ENCODE measurements at places on chromosomes 6 and 20. TPM values are rescaled to one million over a fixed set of nuclear protein-coding genes. Genes with fewer than 3 reads are reported as not detected.
A peak's percentile ranks its signal among the peaks of the same experiment; 100 is the strongest.

GRCh38 chr6:81655696-81656095 lies 96.8 kb downstream of the TENT5A start:
- no peaks in the 10 kb centered on the region for H3K27me3 ChIP-seq
- H3K27ac ChIP-seq, result no peak overlapping the region
- no peak overlapping the region for H3K4me3 ChIP-seq
- no peaks in the 10 kb centered on the region for H3K36me3 ChIP-seq

DNA sequence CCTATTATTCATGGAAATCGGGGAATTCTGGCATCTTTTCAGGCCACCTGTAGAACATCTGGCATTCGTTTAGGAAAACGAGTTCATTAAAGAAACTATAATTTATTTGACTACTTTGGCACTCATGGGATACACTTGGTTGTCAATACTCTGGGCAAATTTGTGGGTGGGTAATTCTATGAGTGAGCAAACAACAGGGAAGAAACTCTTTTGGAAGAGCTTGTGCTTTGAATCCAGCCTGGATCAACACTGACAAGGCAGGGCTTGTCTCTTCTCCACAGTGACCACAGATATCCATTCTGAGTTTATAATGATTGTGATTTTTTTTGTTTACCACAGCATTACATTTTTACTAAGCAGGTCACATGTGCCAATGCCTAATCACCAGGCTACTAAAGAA lies 394.7 kb downstream of the THBS2 start:
- no peak for DNase-seq
- peaks cover 4% of the 10 kb centered on the region for H3K27me3 ChIP-seq
- H3K4me3 ChIP-seq, result no peak overlapping the region
- no peaks in the 10 kb centered on the region for H3K36me3 ChIP-seq

DNA sequence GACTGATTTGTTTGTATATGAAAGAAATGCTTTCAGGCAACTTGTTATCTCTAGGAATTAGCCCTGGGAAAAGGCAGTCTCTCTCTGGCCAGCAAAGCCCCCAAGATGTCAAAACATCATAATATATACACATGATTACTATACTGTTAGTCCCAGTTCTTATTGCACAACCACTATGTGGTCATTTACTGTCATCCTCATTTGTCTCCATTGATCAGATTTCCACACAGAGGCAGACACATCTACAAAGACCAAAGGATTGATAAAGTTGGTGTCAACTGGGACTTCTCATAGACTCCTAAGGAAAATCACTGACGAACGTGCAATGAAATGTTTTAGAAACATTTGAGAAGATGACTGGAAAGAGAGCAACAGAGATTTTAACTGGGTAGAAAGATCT lies 71.9 kb upstream of the POPDC3 start:
- no peak overlapping the region for H3K4me3 ChIP-seq
- DNase-seq, result no peak
- H3K4me1 ChIP-seq, result peaks cover 3% of the 10 kb centered on the region
- no peak overlapping the region for H3K27ac ChIP-seq
- H3K27me3 ChIP-seq, result no peaks in the 10 kb centered on the region
- H3K36me3 ChIP-seq, result no peaks in the 10 kb centered on the region

DNA sequence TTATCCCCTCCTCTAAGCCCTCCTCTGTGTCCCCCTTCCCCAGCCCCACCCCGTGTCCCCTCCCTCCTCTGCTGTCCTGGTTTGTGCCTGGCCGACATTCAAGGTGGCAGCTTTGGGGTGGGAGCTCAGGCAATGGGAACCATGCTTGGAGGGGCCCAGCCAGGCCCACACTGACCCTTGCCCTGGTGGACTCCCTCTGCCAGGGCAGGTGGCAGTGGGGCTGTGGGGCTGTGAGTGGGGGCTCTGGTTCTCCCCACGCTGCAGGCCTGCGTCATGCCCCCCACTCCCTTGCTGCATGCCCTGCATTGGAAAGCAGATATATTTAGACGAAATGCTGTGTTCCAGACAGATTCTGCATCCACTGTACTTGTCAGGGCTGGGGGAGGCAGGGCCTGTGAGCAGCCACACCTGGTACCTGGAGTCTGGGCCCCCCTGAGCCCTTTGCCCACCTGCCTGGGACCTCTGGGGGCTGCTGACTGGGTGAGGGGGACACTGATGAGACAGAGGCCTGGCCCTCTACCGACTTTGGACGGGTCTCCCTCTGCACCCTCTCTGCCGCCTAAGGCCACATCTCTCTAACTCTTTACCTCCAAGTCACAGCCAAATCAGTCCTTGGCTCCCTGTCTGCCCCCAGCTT lies 14.2 kb downstream of the DLGAP4 start:
- DNase-seq, result no peak
- no peaks in the 10 kb centered on the region for H3K36me3 ChIP-seq
- H3K4me1 ChIP-seq, result no peaks in the 10 kb centered on the region
- H3K27ac ChIP-seq, result no peak overlapping the region
- peaks cover 47% of the 10 kb centered on the region for H3K27me3 ChIP-seq

DNA sequence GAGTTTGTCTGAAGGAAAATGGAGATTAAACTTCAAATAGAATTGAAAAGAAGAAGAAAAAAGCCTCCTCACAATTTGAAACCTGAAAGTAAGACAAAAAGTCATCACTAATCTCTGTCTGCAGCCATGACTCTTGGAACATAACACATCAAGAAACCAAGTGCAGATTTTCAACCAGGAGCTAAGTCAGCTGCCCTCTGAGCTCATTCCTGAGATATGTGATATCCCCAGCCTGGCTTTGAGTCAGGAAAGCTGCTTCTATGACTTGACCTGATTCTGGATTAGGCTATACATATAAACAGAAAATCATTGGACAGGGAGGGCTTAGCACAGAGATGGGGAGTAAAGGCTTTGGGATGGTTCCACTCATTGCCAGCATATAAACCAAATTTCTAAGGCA lies 891.4 kb downstream of the TFAP2A start:
- no peaks in the 10 kb centered on the region for H3K4me1 ChIP-seq
- no peaks in the 10 kb centered on the region for H3K36me3 ChIP-seq
- no peak for DNase-seq
- H3K4me3 ChIP-seq, result no peak overlapping the region

GRCh38 chr6:111862741-111863140 lies 10.5 kb downstream of the FYN start:
- no peak for DNase-seq
- H3K36me3 ChIP-seq, result no peaks in the 10 kb centered on the region
- H3K27me3 ChIP-seq, result no peaks in the 10 kb centered on the region
- H3K4me1 ChIP-seq, result peaks cover 85% of the 10 kb centered on the region
- H3K27ac ChIP-seq, result no peak overlapping the region
- no peak overlapping the region for H3K4me3 ChIP-seq

- peaks cover 7% of the 10 kb centered on the region for H3K4me1 ChIP-seq
- no peaks in the 10 kb centered on the region for H3K36me3 ChIP-seq
- no peak overlapping the region for H3K4me3 ChIP-seq
- DNase-seq, result no peak
Observed at GRCh38 chr20:48837014-48837413, 9.2 kb upstream of the PREX1 start.

GRCh38 chr20:47304287-47304686 lies 52.2 kb downstream of the ZMYND8 start:
- H3K4me3 ChIP-seq, result no peak overlapping the region
- H3K27ac ChIP-seq, result peak overlapping the region; percentile 60
- no peak for DNase-seq
- peaks cover 39% of the 10 kb centered on the region for H3K4me1 ChIP-seq
- peaks cover 42% of the 10 kb centered on the region for H3K36me3 ChIP-seq

- no peaks in the 10 kb centered on the region for H3K36me3 ChIP-seq
- H3K27me3 ChIP-seq, result no peaks in the 10 kb centered on the region
- no peak for DNase-seq
- no peak overlapping the region for H3K27ac ChIP-seq
Observed at GRCh38 chr6:4803343-4803744, 27.1 kb downstream of the CDYL start.

DNA sequence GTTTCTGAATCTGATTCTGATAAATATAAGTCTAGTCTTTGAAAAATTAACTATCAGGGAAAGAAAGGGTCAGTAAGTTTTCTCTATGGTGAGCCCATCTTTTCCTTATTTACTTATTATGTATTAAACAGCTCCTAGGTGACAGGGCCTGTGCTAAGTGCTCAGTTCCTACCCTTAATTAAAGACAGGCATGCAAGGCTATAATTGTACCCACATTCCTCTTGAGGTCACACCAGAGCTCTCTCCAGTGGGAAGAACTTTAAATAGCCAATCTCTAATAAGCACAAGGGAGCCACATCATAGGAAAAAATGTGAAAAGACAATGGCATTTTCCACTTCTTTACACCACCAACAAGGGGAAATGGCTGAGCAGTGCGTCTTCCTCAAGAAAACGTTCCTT lies 421.8 kb upstream of the SLC35B3 start:
- DNase-seq, result no peak
- peak overlapping the region; percentile 61 for H3K27ac ChIP-seq
- peaks cover 8% of the 10 kb centered on the region for H3K4me1 ChIP-seq
- H3K27me3 ChIP-seq, result no peaks in the 10 kb centered on the region

GRCh38 chr6:116969211-116969863 lies 92.3 kb downstream of the RFX6 start:
- no peak overlapping the region for H3K4me3 ChIP-seq
- no peaks in the 10 kb centered on the region for H3K36me3 ChIP-seq
- H3K4me1 ChIP-seq, result no peaks in the 10 kb centered on the region
- no peak overlapping the region for H3K27ac ChIP-seq

GRCh38 chr6:19551611-19552010 lies 285.6 kb upstream of the ID4 start:
- no peaks in the 10 kb centered on the region for H3K36me3 ChIP-seq
- DNase-seq, result no peak
- H3K27ac ChIP-seq, result no peak overlapping the region
- H3K27me3 ChIP-seq, result peaks cover 10% of the 10 kb centered on the region
- H3K4me3 ChIP-seq, result no peak overlapping the region

- H3K4me1 ChIP-seq, result no peaks in the 10 kb centered on the region
- peaks cover 22% of the 10 kb centered on the region for H3K27me3 ChIP-seq
- no peak overlapping the region for H3K4me3 ChIP-seq
- no peaks in the 10 kb centered on the region for H3K36me3 ChIP-seq
- DNase-seq, result no peak
- no peak overlapping the region for H3K27ac ChIP-seq
Observed at GRCh38 chr6:11730641-11731040, 48.0 kb downstream of the ADTRP start.

DNA sequence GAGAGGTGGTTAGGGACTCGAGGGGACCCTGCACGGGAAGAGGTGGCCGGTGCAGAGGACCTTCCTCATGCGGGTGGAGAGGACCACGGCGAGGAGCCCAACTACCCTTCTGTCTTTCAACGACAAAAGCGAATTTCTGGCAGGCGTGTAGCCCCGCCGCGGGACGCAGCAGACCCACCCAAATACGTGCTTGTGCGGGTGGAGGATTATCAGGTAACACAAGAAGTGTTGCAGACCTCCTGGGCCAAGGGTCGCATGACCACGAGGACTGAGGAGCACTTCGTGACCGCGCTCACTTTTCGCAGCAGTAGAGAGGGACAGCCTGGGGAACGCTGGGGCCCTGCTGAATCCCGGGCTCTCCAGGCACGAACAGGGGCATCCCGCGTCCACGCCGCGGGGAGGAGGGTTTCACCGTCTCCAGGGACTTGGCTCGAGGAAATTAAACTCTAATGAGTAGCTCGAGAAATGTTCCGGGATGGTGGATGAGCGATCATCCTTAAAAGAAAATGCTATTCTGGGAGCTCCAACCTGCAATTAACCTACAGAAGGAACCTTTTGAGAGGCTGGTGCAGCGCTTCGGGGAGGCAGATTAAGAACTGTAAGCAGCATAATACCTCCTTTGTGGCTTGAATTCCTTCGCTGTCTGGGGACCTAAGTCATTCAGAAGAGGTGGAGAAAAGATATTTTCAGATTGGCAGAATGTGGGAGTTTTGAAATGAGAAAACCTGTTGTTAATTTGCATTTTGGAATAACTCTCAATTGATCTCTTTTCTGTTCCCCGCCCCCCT lies 804 bp downstream of the C6orf141 start:
- DNase-seq, result no peak
- no peaks in the 10 kb centered on the region for H3K36me3 ChIP-seq
- H3K27ac ChIP-seq, result no peak overlapping the region
- H3K4me1 ChIP-seq, result peaks cover 23% of the 10 kb centered on the region
- H3K4me3 ChIP-seq, result peak overlapping the region; percentile 65
- H3K27me3 ChIP-seq, result peaks cover 49% of the 10 kb centered on the region

GRCh38 chr6:107717781-107718180 lies 106.3 kb downstream of the SCML4 start:
- no peaks in the 10 kb centered on the region for H3K36me3 ChIP-seq
- no peak for DNase-seq

GRCh38 chr20:38032585-38033329 lies 499 bp downstream of the TTI1 start:
- peaks cover 4% of the 10 kb centered on the region for H3K36me3 ChIP-seq
- no peaks in the 10 kb centered on the region for H3K27me3 ChIP-seq
- H3K27ac ChIP-seq, result peak overlapping the region; percentile 98

- no peak overlapping the region for H3K4me3 ChIP-seq
- H3K27me3 ChIP-seq, result no peaks in the 10 kb centered on the region
- DNase-seq, result no peak
- no peak overlapping the region for H3K27ac ChIP-seq
- peaks cover 21% of the 10 kb centered on the region for H3K4me1 ChIP-seq
- no peaks in the 10 kb centered on the region for H3K36me3 ChIP-seq
Observed at GRCh38 chr6:13500264-13500663, 12.9 kb upstream of the GFOD1 start.

- H3K4me1 ChIP-seq, result peaks cover 23% of the 10 kb centered on the region
- no peak for DNase-seq
- H3K27ac ChIP-seq, result no peak overlapping the region
- no peak overlapping the region for H3K4me3 ChIP-seq
- no peaks in the 10 kb centered on the region for H3K27me3 ChIP-seq
Observed at GRCh38 chr6:110628330-110628729, 151.9 kb upstream of the SLC22A16 start.

DNA sequence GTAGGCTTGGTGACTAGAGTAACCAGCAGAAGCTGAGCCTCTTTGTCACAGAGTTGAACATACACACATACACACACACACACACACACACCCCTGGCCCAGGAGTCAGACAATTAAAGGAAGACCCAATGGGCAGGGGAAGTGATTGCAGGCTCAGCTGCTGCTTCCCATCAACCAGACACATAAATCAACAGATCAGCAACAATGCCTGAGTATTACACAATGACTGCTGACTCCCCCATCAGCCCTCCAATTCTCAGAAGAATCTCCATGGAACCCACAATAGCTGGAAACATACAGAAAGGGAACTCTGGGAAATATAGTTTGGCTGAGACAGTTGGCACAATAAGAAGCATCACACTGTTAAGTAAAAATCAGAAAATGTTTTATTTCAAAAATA lies 270.4 kb upstream of the PLCB4 start:
- peaks cover 28% of the 10 kb centered on the region for H3K4me1 ChIP-seq
- no peaks in the 10 kb centered on the region for H3K36me3 ChIP-seq
- no peak for DNase-seq

- no peaks in the 10 kb centered on the region for H3K27me3 ChIP-seq
- no peak overlapping the region for H3K27ac ChIP-seq
- DNase-seq, result no peak
- no peak overlapping the region for H3K4me3 ChIP-seq
- no peaks in the 10 kb centered on the region for H3K36me3 ChIP-seq
Observed at GRCh38 chr6:43984442-43985321, 142.6 kb downstream of the MRPL14 start.

- no peak overlapping the region for H3K4me3 ChIP-seq
- no peaks in the 10 kb centered on the region for H3K36me3 ChIP-seq
- H3K27ac ChIP-seq, result no peak overlapping the region
Observed at GRCh38 chr6:50025258-50025657, 3.5 kb upstream of the DEFB110 start.

HAO1 gene
- total RNA-seq, result not detected

ZFP57 gene
- total RNA-seq, result not detected

MKKS gene
- total RNA-seq, result 28.3 TPM

LRRC1 gene
- 2.7 TPM for total RNA-seq

RNF39 gene
- total RNA-seq, result not detected

BPIFB4 gene
- not detected for total RNA-seq

IL20RA gene
- 10.1 TPM for total RNA-seq

FABP7 gene
- not detected for total RNA-seq

TMEM74B gene
- total RNA-seq, result 4.2 TPM

RIMS4 gene
- 0.11 TPM for total RNA-seq

MUC21 gene
- not detected for total RNA-seq

WFDC12 gene
- total RNA-seq, result not detected

All from left ventricle myocardium inferior (tissue), 1 donor.